ENCODE measurements at places on chromosomes 4 and X. TPM values are rescaled to one million over a fixed set of nuclear protein-coding genes. Genes with fewer than 3 reads are reported as not detected.

- H3K36me3 ChIP-seq = peaks cover 21% of the 10 kb centered on the region
- H3K4me1 ChIP-seq = no peaks in the 10 kb centered on the region
- H3K27me3 ChIP-seq = peaks cover 7% of the 10 kb centered on the region
- H3K4me3 ChIP-seq = no peak overlapping the region
- DNase-seq = no peak
- no peak overlapping the region for H3K27ac ChIP-seq
Measured at GRCh38 chrX:50054147-50054546, 131.8 kb downstream of the CLCN5 start.

- H3K27me3 ChIP-seq = no peaks in the 10 kb centered on the region
- peaks cover 9% of the 10 kb centered on the region for H3K4me1 ChIP-seq
- peak overlapping the region; percentile 81 for H3K27ac ChIP-seq
- no peaks in the 10 kb centered on the region for H3K36me3 ChIP-seq
Measured at GRCh38 chr4:123522646-123523045, 126.1 kb downstream of the SPRY1 start.

DNA sequence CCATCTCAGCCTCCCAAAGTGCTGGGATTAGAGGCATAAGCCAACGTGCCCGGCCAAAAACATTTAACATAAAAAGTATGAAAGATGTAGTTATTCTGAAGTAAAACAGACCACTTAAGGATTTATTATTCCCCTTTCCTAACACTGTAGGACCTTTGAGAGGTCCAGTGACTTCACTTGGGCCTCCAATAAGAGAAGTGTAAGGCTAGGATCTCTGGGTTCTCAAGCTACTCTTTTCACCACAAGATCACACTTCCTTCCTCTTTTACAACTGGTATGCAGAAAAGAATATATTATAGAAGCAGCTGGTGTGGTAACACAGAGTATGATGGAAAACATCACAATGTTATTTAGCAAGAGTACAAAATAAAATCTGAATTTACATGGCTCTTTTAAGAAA is 30.2 kb upstream of the CCNG2 start:
- no peaks in the 10 kb centered on the region for H3K27me3 ChIP-seq
- peak; percentile 58 for DNase-seq
- H3K36me3 ChIP-seq = no peaks in the 10 kb centered on the region

GRCh38 chr4:68494688-68495087 is 47.4 kb downstream of the TMPRSS11E start:
- H3K4me1 ChIP-seq = no peaks in the 10 kb centered on the region
- H3K27me3 ChIP-seq = no peaks in the 10 kb centered on the region
- H3K27ac ChIP-seq = no peak overlapping the region
- H3K36me3 ChIP-seq = no peaks in the 10 kb centered on the region
- no peak for DNase-seq

- H3K4me1 ChIP-seq = peaks cover 4% of the 10 kb centered on the region
- DNase-seq = peak; percentile 19
- H3K36me3 ChIP-seq = no peaks in the 10 kb centered on the region
- H3K27ac ChIP-seq = peak overlapping the region; percentile 74
- peaks cover 17% of the 10 kb centered on the region for H3K27me3 ChIP-seq
- H3K4me3 ChIP-seq = peak overlapping the region; percentile 70
Measured at GRCh38 chrX:103608306-103608963, 672 bp downstream of the TCEAL3 start.

DNA sequence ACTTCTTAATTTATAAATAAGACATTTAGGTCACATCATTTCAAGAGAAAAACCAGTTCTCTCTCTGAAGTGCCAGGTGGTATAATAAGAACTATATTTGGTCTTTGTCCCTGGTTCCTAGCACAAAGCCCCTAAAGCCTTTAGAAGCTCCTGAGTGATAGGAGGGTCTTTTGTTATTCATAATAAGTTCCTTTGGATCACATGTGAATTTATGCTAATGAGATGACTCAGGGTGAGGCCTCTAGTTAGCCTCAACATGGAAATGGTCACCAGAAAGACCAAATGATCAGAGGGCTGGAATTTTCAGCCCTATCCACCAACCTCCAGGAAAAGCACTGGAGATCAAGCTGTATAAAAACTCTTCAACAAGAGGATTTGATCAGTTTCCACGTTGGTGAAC is 68.1 kb upstream of the BLTP1 start:
- H3K4me3 ChIP-seq = no peak overlapping the region
- no peak overlapping the region for H3K27ac ChIP-seq
- no peaks in the 10 kb centered on the region for H3K36me3 ChIP-seq
- no peak for DNase-seq
- H3K4me1 ChIP-seq = no peaks in the 10 kb centered on the region

- H3K27ac ChIP-seq = no peak overlapping the region
- H3K27me3 ChIP-seq = peaks cover 6% of the 10 kb centered on the region
- H3K36me3 ChIP-seq = no peaks in the 10 kb centered on the region
- H3K4me3 ChIP-seq = no peak overlapping the region
Measured at GRCh38 chrX:136353526-136354093, 52.8 kb downstream of the ADGRG4 start.

GRCh38 chr4:148405161-148405893 is 36.9 kb downstream of the NR3C2 start:
- H3K27me3 ChIP-seq = no peaks in the 10 kb centered on the region
- H3K4me1 ChIP-seq = no peaks in the 10 kb centered on the region
- H3K27ac ChIP-seq = no peak overlapping the region
- no peak overlapping the region for H3K4me3 ChIP-seq

DNA sequence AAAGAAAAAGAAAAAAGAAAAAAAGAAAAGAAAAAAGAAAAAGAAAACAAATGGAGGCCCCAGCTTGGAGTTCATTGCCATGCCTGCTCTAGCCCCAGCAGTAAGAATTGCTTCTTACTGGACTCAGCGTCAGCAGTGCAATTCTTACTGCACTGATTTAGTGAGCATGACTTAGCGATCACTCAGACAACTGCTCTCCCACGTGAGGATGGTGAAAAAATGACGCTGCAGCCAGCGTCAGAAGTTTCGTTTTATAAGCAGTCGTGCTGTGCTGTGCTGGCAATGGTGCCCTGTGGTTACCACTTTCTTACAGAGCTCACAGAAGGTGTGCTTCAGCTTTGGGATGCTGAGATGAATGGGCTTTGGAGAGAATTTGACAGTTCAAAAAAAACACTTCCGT is 68.3 kb upstream of the DDX3X start:
- H3K27me3 ChIP-seq = peaks cover 19% of the 10 kb centered on the region
- H3K4me3 ChIP-seq = no peak overlapping the region
- H3K36me3 ChIP-seq = no peaks in the 10 kb centered on the region
- H3K4me1 ChIP-seq = no peaks in the 10 kb centered on the region
- peak; percentile 42 for DNase-seq

DNA sequence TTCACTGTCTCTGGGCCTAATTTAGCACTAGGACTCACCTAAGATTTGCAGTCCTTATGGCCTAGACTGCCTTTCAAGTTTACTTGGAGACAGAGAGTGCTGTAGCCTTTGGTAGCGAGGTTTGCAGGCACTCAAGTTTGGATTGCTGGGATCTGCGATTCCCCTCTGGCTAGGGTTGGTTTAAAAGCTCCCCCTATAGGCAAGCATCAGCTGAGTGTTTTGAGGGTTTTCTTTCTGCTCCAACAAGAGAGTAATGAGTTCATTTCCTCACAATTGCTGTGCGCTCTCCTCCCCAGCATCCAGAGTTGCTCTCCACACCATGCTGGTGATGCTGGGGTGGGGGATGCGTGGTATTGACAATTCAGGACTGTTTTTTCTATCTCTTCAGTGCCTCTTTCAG is 206.9 kb downstream of the GLUD2 start:
- H3K4me3 ChIP-seq = no peak overlapping the region
- no peaks in the 10 kb centered on the region for H3K27me3 ChIP-seq
- H3K36me3 ChIP-seq = no peaks in the 10 kb centered on the region
- no peak overlapping the region for H3K27ac ChIP-seq
- no peaks in the 10 kb centered on the region for H3K4me1 ChIP-seq

- peaks cover 39% of the 10 kb centered on the region for H3K4me1 ChIP-seq
- H3K27me3 ChIP-seq = peaks cover 2% of the 10 kb centered on the region
- no peak overlapping the region for H3K4me3 ChIP-seq
- H3K27ac ChIP-seq = no peak overlapping the region
Measured at GRCh38 chr4:7971881-7972500, 32.3 kb upstream of the AFAP1 start.

DNA sequence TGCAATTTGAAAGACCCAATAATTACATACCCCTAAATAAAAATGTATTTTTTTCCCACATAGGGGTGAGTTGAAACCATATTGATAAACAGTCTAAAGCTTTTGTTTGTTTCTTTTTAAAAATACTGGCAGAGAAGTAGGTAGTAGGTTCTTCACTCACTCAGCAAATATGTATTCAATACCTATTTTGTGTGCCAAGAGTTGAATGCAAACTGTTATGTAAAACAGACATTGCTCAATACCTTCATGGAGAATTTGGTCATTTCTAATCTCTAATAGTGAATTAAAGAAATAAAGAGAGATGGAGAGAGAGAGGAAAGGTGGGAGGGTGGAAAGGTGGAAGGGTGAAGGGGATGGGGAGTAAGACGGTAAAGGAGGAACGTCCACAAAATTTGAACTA is 589.9 kb upstream of the GNPDA2 start:
- no peaks in the 10 kb centered on the region for H3K27me3 ChIP-seq
- H3K4me3 ChIP-seq = no peak overlapping the region
- H3K4me1 ChIP-seq = no peaks in the 10 kb centered on the region
- no peak overlapping the region for H3K27ac ChIP-seq
- DNase-seq = no peak
- no peaks in the 10 kb centered on the region for H3K36me3 ChIP-seq

GRCh38 chr4:16779028-16779675 is 119.3 kb downstream of the LDB2 start:
- no peak for DNase-seq
- H3K4me3 ChIP-seq = no peak overlapping the region
- peaks cover 4% of the 10 kb centered on the region for H3K36me3 ChIP-seq
- H3K27ac ChIP-seq = no peak overlapping the region

- no peak for DNase-seq
- no peaks in the 10 kb centered on the region for H3K27me3 ChIP-seq
- H3K4me3 ChIP-seq = no peak overlapping the region
- H3K27ac ChIP-seq = no peak overlapping the region
- no peaks in the 10 kb centered on the region for H3K4me1 ChIP-seq
Measured at GRCh38 chr4:122403861-122404260, 25.1 kb downstream of the ADAD1 start.

DNA sequence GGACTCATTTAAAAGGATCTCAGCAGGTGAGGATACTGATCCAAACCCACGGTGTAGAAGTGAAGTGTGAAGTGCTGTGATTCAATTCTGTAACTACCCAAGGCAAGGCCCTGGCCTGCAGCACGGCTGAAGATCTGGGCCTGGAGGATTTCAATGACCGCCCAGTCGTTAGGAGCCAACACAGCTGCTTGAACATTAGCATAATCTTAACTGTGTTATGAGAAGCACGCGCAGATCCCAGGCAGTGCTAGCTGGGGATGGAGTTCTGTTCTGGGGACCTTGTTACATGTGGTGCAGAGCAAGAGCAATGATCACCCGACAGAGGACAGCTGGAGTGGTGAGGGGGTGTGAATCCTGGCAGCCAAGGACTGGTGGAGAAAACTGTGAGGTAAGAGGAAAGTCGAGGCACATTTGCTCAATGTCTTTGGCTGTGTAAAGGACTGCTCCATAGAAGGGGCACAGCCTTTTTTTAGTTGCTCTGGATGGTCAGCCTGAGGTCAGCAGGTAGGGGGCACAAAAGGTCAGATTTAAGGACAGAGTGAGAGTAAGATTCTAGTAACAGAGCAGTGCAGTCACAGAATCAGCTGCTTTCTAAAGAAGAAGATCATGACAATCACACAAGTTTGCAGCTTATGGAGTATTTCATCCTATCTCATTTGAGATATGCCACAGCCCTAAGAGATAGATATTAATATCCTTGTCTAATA is 181.8 kb downstream of the DCLK2 start:
- H3K27ac ChIP-seq = peak overlapping the region; percentile 4
- H3K4me1 ChIP-seq = peaks cover 6% of the 10 kb centered on the region
- H3K27me3 ChIP-seq = no peaks in the 10 kb centered on the region
- no peak overlapping the region for H3K4me3 ChIP-seq
- peak; percentile 86 for DNase-seq

DNA sequence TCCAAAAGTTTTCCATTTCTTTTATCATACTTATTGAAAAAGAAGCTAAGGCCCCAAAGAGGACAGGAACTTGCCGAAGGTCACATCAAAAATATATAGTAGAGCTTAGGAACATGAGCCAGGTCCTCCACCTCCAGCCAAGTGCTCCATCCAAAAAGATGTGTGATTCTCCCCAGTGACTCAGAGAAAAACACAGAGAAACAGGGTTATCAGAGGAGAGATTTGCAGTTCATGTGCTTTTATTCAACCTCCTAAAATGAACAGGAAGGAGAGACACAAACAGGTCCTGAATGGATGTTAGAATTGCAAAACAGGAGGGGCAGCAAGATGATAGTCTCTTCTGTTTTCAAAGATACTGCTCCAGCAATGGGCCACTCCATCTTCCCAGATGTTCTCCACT is 19.6 kb upstream of the FGF16 start:
- peaks cover 9% of the 10 kb centered on the region for H3K4me1 ChIP-seq
- H3K27ac ChIP-seq = no peak overlapping the region
- peak; percentile 51 for DNase-seq

DNA sequence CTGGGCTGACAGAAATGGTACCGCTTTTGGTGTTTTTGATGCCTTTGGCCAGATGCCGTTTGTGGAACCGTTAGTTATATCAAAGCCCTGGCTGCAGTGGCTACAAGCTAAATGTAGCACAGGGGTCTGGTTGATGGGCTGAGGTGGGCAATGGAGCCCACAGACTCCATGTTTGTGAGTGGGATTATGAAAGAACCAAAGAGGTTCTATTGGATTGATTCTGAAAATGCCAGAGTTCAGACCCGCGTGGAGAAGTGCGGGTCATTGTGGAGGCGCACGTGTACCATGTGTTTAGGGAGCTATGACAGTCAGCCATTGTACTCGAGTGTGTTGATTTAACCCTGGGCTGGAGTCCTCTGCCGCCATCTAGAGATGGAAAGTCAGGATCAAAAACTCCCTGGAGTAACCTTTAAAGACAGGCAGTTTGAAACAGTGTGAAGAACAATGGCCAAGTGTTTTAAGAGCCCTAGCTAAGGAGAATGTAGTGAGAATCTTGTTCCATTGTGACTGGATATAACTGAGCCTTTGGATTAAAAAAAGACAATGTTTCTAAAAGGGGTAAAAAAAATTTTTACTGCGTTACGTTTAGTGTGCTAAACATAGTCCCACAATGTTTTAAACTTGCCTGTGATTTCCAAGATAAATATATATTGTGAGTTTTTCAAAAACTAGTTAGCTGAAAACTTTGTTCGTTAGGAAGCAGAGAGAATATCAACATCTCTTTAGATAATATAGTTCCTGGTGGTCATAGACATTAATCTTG is 12.7 kb downstream of the ART3 start:
- peaks cover 4% of the 10 kb centered on the region for H3K4me1 ChIP-seq
- H3K27me3 ChIP-seq = no peaks in the 10 kb centered on the region
- no peaks in the 10 kb centered on the region for H3K36me3 ChIP-seq
- no peak overlapping the region for H3K4me3 ChIP-seq
- no peak overlapping the region for H3K27ac ChIP-seq
- peak; percentile 60 for DNase-seq

BRS3 gene
- not detected for total RNA-seq

GAB3 gene
- 6.5 TPM for total RNA-seq

SLC25A43 gene
- total RNA-seq = 7.0 TPM

GPRASP1 gene
- total RNA-seq = 11.7 TPM

SH2D1A gene
- 1.2 TPM for total RNA-seq

TMSB15C gene
- 5.3 TPM for total RNA-seq

FREM3 gene
- 0.13 TPM for total RNA-seq
